Colonic mucosa (tissue), 4 donors: ENCODE measurements at places on chromosomes 12 and 14. TPM values are rescaled to one million over a fixed set of nuclear protein-coding genes. Genes with fewer than 3 reads are reported as not detected.

GRCh38 chr12:12007001-12007712, 63.6 kb upstream of the BCL2L14 start:
- H3K27ac ChIP-seq: no peak overlapping the region
- H3K4me1 ChIP-seq: peaks cover 6% of the 10 kb centered on the region
- H3K4me3 ChIP-seq: no peak overlapping the region

- no peak for DNase-seq
- no peak overlapping the region for H3K4me3 ChIP-seq
- no peak overlapping the region for H3K27ac ChIP-seq
- no peaks in the 10 kb centered on the region for H3K36me3 ChIP-seq
- no peaks in the 10 kb centered on the region for H3K27me3 ChIP-seq
These were observed 46.2 kb upstream of the GSC start for GRCh38 chr14:94816113-94816512.

DNA sequence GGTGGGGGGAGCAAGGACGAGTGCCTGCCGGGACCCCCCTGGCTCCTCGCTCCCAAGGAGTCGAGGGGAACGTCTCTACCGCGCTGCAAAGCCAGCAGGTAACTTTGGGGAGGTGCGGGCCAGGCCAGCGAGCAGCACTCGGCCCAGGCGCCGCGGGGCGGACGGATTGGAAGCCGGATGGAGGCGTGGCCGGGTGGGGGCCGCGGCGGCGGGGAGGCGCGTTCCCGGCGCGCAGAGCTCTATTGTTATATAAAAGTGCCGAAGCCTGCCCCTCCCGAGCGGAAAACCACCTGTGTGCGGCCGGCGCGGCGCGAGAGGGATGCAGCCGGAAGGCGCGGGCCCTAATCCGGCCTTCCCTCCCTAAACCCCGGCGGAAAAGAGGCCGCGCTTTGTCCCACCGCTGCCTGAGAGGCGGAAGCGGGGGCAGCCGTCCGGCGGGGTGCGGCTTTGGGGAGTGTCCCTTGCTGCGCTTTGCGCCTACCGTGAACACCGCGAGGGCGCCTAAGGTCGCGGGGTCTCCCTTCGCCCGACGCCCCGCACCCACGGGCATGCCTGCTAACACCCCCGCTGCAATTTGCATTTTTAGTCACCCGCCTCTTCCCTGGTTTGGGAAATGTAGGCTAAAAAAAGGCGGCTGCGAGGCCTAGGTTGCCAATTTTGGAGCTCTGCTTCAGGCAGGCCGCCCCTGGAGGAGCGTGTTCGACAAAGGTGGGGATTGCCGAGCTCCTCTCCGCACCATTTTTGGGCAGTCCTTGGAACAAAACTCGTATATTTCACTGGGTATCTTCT, 1.7 kb upstream of the DUSP6 start:
- no peaks in the 10 kb centered on the region for H3K27me3 ChIP-seq
- peak overlapping the region; percentile 70 for H3K4me3 ChIP-seq
- H3K27ac ChIP-seq: peak overlapping the region; percentile 99
- H3K4me1 ChIP-seq: peaks cover 12% of the 10 kb centered on the region
- DNase-seq: peak; percentile 92

DNA sequence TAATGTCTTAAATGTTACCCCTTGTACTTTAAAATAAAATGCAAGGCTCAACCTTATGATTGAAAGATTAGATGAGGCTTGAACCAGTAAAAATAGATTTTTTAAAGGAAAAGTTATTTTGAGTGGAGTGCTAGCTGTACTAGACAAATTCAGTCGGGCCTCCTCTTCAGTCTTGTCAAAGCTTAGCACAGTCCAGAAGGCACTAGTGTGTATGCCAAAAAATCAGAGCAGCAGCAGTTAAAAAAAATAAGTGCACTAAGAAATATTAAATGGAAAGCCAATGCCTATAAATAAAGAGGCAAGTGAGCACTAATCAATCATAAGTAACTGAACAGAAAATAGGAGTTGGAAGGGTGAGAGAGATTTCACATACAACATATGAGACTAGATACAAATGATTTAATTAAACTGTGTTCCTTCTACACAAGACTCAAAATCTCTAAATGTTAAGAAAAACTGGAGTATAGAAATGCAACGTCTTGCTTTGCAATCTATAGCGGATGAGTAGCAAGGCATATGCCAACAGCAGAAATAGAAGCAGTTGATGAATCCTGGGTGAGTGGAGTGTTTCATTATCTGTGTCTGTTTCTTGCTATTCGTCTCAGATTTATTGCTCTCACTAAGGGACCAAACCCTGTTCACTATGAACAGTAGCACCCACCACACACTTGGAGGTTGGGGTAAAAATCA, 172.1 kb downstream of the ETNK1 start:
- H3K4me1 ChIP-seq: no peaks in the 10 kb centered on the region
- no peaks in the 10 kb centered on the region for H3K27me3 ChIP-seq
- DNase-seq: no peak

DNA sequence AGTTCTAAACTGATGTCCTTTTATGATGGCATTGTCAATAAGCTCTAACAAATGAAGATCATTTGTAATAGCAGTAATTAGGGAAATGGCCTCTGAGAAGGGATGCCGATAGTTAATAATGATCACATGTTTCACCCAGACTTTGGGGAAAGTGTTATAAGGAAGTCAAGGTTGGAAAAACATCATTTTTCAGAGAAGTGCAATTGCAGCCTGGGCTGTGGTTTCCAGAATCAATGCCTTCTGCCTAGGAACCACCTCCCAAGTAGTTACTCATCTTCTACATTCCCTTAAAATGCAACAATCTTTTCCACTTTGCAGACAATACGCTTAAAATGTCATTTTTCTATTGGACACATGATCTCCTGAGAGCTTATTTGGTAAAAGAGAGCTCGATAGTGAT, 879 bp downstream of the EDDM3A start:
- H3K27ac ChIP-seq: no peak overlapping the region
- no peak overlapping the region for H3K4me3 ChIP-seq
- H3K36me3 ChIP-seq: no peaks in the 10 kb centered on the region
- H3K27me3 ChIP-seq: no peaks in the 10 kb centered on the region

- H3K27me3 ChIP-seq: no peaks in the 10 kb centered on the region
- H3K4me3 ChIP-seq: no peak overlapping the region
- H3K4me1 ChIP-seq: no peaks in the 10 kb centered on the region
- DNase-seq: peak; percentile 32
These were observed 63.7 kb downstream of the ZNF664 start for GRCh38 chr12:124036657-124037109.

DNA sequence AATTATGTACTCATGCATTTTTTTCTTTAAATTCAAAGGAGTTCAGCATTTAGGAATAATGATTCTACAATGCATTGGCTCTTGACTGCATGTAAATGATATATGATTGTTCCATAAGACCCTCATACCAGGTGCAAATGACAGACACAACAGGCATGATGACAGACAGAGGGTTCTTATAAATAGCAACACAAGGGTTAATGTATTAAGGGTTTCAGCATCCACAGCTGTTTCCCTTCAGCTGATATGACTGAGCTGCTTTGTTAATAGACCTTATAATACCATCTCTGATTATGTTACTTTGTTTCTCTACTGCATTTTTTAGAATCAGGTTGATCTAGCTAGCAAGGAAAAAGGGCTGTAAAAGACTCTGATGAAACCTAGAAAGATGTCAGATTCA, 90.8 kb upstream of the TMTC2 start:
- no peaks in the 10 kb centered on the region for H3K27me3 ChIP-seq
- H3K27ac ChIP-seq: no peak overlapping the region
- no peak overlapping the region for H3K4me3 ChIP-seq

GRCh38 chr12:131860472-131861260, 32.5 kb downstream of the MMP17 start:
- H3K4me1 ChIP-seq: no peaks in the 10 kb centered on the region
- no peak overlapping the region for H3K27ac ChIP-seq
- H3K36me3 ChIP-seq: no peaks in the 10 kb centered on the region
- H3K27me3 ChIP-seq: peaks cover under 1% of the 10 kb centered on the region

DNA sequence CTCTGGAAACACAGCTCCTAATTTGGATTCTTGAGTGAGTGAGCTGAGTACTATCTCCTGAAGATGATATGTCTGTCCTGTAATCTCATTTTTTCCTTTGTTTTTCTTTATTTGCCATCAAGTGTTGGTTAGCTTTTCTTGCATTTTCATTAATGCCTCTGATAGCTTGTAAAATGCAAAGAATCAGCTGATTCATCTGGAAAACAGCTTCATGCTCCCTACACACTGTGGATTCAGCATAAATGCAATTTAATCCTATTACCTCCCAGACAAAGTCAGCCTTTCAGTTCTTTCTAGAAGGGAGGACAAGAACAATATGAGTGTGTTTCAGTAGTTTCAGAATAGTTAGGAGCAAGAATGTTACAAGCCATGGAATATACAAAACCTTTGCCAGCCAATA, 79.4 kb downstream of the DACT1 start:
- H3K27ac ChIP-seq: peak overlapping the region; percentile 14
- no peaks in the 10 kb centered on the region for H3K4me1 ChIP-seq
- H3K4me3 ChIP-seq: no peak overlapping the region
- DNase-seq: no peak

DNA sequence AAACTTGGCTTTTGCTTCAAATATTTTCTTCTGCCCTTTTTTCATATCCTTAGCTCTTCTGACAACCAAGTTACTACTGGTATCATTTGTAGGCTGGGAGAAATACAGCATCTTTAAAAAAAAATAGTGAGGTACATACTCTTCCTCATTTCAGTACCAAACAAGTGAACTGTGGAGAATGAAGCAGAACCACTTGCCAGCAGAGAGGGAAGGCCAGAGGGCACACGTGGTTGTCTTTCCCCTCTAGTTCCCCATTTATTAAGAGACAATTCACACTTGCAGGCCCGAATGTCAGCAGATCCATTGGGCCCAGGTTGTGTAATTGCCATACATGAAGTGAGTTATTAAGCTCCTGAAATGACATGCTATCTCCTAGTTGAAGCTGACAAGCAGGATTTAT, 3.2 kb downstream of the SUSD6 start:
- peak; percentile 44 for DNase-seq
- no peaks in the 10 kb centered on the region for H3K27me3 ChIP-seq
- H3K4me1 ChIP-seq: peaks cover 16% of the 10 kb centered on the region
- H3K27ac ChIP-seq: peak overlapping the region; percentile 93
- H3K4me3 ChIP-seq: no peak overlapping the region
- H3K36me3 ChIP-seq: no peaks in the 10 kb centered on the region

DNA sequence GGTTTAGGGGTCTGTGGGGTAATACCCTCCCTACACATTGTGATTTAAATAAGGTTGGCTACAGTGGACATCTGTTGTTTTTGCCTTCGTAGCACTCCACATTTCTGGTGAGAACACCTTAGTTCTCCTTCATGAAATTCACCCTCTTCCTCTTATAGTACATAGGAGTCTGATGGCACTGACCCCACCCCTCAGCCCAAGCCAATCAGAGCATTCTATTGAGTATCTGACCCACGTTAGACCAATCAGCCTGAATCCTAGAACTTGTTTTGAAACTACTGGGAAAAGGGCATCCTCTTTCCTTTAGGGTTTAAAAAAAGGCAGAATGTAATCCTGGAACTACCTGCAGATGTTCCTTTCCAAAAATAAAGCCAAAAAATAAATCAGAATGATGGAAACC, 15.8 kb upstream of the LRRC9 start:
- H3K4me1 ChIP-seq: no peaks in the 10 kb centered on the region
- H3K4me3 ChIP-seq: no peak overlapping the region
- no peaks in the 10 kb centered on the region for H3K36me3 ChIP-seq
- no peak overlapping the region for H3K27ac ChIP-seq
- H3K27me3 ChIP-seq: no peaks in the 10 kb centered on the region

GRCh38 chr12:79689061-79689476, 1.7 kb downstream of the PAWR start:
- peak overlapping the region; percentile 80 for H3K4me3 ChIP-seq
- no peaks in the 10 kb centered on the region for H3K36me3 ChIP-seq
- H3K27me3 ChIP-seq: no peaks in the 10 kb centered on the region
- DNase-seq: no peak

- no peaks in the 10 kb centered on the region for H3K27me3 ChIP-seq
- H3K36me3 ChIP-seq: no peaks in the 10 kb centered on the region
- H3K4me3 ChIP-seq: no peak overlapping the region
- no peak for DNase-seq
These were observed 5.8 kb downstream of the KERA start for GRCh38 chr12:91052026-91052425.

DNA sequence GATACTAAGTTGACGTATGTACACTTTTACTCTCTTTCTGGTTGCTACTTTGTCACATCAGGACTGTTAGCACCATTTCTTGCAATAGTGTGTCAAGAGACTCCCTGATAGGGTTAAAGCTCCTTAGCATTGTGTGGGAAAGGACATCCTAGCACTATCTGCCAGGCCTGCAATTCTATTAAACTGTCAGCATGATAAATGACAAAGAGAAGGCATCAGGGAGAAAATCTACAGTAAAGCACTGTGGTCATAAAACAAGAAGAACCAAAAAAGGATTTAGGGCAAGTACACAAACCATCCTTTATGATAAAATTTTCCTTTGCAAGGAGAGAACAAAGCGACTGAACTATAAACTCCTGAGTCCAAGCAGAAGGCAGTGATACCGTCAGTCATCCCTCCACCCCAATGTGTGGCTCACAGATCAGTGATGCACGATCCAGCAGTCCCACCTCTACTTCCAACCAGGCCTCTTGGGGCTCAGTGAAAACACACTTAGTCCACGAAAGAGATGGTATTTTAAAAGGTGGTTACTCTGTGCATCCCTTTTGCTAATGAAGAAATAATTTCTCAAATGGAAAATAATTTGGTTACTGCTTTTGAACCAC, 31.4 kb upstream of the SLC35F4 start:
- H3K36me3 ChIP-seq: no peaks in the 10 kb centered on the region
- H3K4me3 ChIP-seq: no peak overlapping the region
- no peaks in the 10 kb centered on the region for H3K4me1 ChIP-seq

- no peak for DNase-seq
- H3K36me3 ChIP-seq: no peaks in the 10 kb centered on the region
- H3K4me3 ChIP-seq: no peak overlapping the region
- peaks cover 3% of the 10 kb centered on the region for H3K4me1 ChIP-seq
- H3K27ac ChIP-seq: no peak overlapping the region
These were observed 59.4 kb downstream of the TTC9 start for GRCh38 chr14:70700955-70701585.

DNA sequence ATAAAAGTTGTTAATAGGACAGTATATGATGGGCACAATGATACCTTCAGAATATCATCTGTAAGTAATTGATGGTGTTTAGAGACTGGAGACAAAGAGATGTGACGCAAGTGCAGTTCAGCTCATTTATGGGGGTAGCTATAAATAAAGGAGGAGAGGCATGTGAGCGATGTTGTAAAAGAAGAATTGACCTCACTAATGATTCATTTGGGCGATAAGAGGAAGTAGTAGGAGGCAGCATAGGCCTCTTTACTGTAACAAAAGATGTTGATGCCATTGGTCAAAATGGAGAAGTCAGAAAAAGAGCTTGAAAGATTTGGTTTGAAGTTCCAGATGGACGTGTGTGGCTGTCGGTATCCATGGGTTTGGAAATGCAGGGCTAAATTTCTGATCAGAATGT, 70.0 kb downstream of the FLRT2 start:
- no peak for DNase-seq
- no peaks in the 10 kb centered on the region for H3K27me3 ChIP-seq
- no peak overlapping the region for H3K27ac ChIP-seq
- H3K36me3 ChIP-seq: no peaks in the 10 kb centered on the region
- no peak overlapping the region for H3K4me3 ChIP-seq

GRCh38 chr12:69686731-69687130, 12.4 kb downstream of the BEST3 start:
- H3K36me3 ChIP-seq: no peaks in the 10 kb centered on the region
- H3K4me3 ChIP-seq: no peak overlapping the region
- DNase-seq: no peak
- H3K27ac ChIP-seq: no peak overlapping the region

GRCh38 chr14:94746131-94746530, 23.8 kb downstream of the GSC start:
- H3K27me3 ChIP-seq: no peaks in the 10 kb centered on the region
- H3K4me1 ChIP-seq: no peaks in the 10 kb centered on the region
- H3K36me3 ChIP-seq: no peaks in the 10 kb centered on the region
- no peak for DNase-seq

Gene KRT81
- not detected for total RNA-seq

Gene APOLD1
- total RNA-seq: 2.6 TPM

Gene KRT6A
- total RNA-seq: not detected

Gene INHBC
- total RNA-seq: not detected

Gene CELA1
- total RNA-seq: not detected

Gene C12orf50
- total RNA-seq: 0.05 TPM
